ENCODE measurements at places on chromosomes 2 and 18.

GRCh38 chr2:24231461-24231881 is 56.6 kb downstream of the FAM228A start:
- DNase-seq = no peak

DNA sequence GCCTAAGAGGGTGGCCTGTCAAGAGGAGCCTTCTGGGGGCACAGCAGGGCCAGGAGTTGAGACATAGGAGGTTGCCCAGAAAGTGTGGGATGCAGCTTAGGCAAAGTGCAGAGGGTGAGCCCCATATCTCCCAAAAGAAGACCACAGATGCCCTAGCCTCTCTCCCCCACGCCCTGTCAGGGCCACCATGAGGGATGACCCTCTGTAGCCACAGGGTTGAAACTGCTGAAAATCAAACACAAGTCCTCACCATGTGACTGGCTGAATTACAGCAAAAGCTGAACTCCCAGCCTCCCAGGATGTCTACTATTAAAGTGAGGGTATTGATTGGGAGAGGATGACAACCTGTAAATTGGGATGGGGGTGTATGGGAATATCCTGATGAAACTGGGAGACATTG is 37.4 kb upstream of the ARHGEF4 start:
- DNase-seq = no peak

DNA sequence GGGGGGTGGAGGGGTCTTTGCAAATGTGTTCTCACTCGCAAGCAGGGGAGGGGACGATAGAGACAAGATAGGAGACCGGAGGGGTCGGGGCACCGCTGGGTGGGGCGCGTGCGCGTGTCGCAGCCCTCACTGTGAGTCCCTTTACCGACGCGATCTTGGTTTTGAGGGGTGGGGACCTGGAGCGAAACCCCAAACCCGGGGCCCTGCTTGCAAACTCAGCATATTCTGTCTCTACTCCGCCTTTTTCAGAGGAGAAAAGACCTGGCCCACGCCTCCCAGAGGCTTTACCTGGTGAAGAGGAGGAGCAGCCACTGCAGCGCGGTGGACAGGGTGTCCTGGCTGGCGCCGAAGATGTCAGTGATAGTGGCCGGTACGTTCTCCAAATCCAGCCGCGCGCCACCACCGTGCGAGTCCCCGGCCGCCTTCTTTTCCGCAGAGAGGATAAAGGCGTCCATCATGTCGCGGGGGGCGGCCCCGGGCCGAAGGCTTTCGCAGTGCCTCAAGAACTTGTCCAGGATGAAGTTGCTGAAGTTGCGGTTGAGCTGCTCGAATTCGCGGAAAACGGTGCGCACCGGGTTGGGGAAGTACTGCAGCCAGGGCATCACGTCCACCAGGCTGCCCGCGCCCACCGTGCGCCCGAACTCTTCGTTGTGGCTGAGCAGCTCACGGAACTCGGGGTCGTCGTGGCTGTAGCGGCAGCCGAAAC is 1.7 kb downstream of the CYP1B1 start:
- no peak for DNase-seq

DNA sequence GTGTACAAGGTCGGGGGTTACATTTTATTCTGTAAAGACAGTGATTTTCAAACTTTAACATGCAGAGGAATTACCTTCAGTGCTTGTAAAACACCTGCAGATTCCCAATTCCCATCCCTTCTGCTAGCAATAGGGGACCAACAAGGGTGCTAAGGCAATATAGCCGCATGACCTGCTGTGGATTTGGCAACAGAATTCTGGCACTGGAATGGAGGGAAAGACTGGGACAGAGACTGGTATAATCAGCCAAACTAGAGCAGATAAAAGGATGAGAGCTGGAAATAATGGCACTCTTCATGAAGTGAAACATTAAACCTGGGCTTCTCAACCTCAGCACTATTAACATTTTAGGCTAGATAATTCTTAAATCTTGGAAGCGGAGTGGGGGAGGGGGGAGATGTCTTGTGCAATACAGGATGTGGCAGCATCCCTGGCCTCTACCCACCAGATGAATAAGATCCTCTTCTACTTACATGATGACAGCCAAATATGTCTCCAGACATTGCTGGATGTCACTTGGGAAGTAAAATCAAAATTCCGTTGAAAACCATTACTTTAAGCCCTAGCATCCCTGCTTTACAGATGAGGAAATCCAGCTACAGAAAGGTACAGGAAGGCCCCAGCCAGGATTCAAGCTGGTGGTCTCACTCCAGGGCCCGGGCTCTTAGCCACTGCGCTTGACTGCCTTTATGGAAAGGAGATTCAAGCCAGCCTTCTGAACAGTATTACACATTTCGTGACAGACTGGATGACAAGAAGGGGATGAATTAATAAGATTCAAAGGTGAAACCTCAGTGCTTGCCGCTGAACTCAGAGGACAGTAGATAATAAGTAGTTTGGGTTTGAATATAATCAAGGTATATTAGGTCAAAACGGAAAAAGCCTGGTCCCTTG is 1.7 kb downstream of the EVA1A start:
- DNase-seq = no peak

DNA sequence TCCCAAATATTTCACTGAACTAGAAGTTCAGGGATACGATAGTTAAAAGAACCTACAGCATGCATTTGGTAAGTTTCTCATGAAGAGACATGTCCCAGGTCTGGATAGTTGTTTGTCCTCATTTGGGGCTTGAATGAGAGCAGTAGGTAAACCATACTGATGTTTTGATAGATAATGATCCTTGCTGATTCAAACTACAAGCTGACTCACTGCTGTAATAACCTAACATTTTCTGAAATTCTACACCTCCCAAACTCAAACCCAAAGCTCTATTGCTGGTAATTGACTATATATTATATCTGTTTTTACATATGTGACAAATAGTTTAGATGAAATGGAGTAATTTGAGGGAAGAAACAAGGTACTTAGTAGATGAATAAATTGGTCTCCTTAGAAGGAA is 154.1 kb upstream of the BOD1L2 start:
- no peak for DNase-seq

DNA sequence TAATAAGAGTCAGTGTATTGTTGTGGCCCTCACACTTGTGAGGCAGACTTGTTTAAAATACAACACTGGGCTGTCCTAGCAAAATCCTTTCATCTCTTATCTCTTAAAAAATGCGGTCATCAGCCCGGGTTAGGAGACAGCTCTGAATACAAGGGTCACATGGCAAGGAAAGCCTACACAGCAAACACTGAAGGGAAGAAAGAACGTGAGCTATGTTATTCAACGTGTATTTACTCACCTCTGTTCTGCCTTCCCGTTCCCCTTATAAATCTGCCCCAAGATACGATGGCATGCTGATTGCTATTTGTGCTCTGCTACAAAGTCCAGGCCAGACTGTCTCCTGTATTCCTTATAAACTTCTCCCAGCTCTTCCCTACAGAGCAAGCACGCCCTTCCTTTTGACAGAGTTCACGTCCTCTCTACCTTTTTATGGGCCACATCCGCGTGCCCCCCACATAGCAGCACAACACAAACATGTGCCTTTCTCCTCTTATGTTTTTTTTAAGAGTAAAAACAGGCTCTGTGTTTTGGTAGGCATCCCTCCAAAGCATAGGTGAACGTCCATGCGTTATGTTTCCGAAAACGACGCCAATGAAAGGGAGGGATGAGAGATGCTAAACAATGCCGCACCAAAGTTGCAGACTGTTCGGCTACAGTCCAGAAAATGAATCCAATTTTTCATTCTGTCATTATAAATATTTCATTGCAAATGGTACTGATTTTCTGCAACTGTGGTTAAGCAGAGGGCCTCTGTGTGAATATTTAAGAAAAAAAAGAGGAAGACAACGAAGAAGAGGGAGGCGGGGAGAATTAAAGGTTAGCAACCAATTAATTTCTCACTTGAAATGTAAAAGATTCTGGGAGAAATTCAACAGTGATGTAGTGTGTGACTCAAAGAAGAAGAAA is 274.7 kb downstream of the ZNF521 start:
- no peak for DNase-seq

GRCh38 chr2:172496160-172496608 is 59.7 kb upstream of the PDK1 start:
- no peak for DNase-seq
